ENCODE measurements at places on chromosomes 6 and 20.

GRCh38 chr20:15866916-15867730 lies 706.1 kb downstream of the KIF16B start:
- DNase-seq, result no peak

- no peak for DNase-seq
Measured at GRCh38 chr20:1389703-1390580, 2.9 kb downstream of the FKBP1A start.

DNA sequence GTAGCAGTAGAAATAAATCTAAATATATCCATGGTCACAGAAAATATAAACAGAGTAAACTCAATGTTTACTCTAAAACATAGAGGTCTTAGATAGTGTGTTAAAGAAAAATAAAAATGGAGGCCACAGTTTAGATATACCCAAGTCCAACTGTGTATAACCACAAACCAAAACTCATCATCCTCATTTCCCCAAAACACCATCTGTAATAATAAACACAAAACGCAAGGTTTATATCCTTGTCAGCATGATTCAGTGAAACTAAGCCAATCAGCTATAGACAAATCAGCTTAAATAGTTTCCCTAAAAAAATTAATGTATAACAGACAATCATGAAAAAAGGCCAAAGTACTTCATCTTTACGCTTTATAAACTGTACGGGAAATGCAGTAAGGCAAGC lies 2.7 kb upstream of the HACE1 start:
- no peak for DNase-seq

- no peak for DNase-seq
Measured at GRCh38 chr6:154732538-154733182, 556 bp upstream of the SCAF8 start.

All from NCI-H187 (cell line).